ENCODE measurements at places on chromosomes 6 and 20.

DNA sequence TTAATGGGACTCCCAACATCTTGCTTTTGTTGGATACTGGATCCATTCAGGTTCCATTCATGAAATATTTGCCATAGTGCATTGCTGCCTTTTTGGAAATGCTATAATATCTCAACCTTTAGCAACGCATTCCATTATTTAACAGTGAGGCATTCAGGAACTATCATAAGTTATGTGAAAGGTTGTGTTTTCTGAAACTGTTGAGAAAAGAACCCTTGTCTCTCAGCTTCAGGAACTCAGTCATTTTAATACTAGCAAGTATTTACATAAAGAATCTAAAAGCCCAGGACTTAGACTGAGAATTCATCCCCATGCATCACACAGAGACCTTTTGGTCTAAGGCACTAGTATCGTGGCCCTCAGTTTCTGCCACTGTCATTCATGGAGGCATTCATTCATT, 24.9 kb upstream of the SASH1 start:
- DNase-seq, result no peak

GRCh38 chr6:50815436-50816114, 3.1 kb upstream of the TFAP2B start:
- no peak for DNase-seq

GRCh38 chr6:46961711-46962110, 40.0 kb upstream of the ADGRF5 start:
- DNase-seq, result no peak

DNA sequence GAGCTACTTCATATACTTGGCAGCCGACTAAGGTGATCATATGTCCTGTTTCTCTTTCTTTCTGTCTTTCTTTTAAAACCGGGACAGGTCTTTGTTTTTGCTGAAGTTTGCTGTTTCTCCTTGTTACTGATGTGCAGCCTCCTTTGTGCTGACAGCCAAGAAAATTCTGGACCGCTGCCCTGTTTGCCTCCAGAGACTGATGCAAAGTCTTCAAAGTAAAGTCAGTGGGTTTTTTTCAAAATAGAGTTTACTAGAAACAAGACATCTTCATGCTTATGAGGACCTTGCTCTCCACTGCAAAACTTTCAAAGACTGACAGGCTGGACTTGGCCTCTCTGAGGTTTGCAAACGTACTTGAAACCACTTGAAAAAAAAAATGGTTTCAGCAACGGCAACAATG, 510.5 kb upstream of the MAP3K7 start:
- DNase-seq, result peak; percentile 8

GRCh38 chr20:39871013-39871412, 818.0 kb downstream of the MAFB start:
- DNase-seq, result no peak

- no peak for DNase-seq
Observed at GRCh38 chr6:149064001-149064659, 253.4 kb upstream of the TAB2 start.

- DNase-seq, result no peak
Observed at GRCh38 chr6:46390153-46390876, 100.9 kb downstream of the RCAN2 start.

GRCh38 chr6:22102671-22103070, 194.2 kb downstream of the PRL start:
- no peak for DNase-seq

- no peak for DNase-seq
Observed at GRCh38 chr6:39281312-39281980, 32.8 kb downstream of the KCNK17 start.

DNA sequence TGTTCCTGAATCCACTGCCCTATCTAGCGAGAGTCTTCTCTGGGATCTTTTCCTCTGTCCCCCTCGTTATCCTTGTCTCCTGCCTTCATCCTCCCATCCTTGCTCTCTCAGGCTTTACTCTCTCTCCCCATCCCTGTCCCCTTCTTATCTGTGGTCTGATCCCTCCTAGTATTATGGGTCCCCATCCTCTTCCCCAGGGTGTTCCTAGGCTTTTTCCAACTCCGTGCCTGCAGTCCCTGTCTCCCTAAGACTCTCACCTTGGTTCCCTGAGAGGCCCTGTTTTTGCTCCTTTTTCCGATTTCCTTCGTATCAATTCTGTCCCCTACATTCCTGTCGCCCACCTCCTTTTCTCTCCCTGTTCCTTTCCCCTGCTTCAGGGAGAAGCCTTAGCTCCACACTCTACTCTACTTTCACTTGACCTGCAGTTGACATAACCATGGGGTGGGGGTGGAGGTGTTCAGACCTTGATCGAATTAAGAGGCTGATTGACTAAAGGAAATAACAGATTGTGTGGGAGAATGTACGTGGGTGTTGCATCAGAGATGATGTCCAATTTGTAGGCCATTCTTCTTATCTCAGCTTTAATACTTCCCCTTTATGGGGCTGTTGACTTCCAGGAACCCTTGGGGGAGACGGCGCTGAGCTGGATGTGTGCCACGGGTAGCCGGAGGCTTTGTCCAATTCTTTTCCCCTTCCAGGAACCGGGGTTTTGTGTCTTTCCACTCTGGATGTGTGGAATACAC, 905 bp downstream of the PPARD start:
- DNase-seq, result peak; percentile 37

DNA sequence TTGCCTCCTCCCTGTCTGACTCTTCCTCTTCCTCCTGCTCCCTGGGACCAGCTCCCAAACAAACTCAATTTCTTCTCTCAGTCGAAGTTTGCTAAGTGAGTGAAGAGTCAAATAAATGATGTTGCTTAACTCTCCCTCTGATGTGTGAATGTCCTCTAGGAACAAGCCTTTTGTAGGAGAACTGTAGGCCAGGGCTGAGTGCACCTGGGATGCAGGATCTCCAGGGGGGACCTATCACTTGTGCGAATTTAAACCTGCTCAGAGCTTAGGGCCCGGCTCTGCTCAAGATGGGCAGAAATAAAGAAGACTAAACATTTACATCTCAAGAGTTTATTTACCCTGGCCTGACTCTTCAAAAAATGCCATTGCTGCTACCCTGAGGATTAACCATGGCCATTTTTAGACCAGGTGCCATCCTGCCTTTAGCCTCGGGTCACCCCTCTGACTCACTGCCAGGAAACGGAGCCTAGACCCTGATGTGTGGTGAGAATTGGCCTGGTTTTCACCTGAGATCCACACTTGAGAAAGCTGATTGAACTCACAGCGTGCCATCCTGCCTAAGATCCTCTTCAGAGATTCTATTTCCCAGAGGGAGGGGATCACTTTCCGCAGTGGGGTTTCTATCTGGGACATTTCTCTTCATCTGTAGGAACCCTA, 63.6 kb upstream of the CD93 start:
- no peak for DNase-seq

GRCh38 chr6:156816505-156816904, 39.3 kb downstream of the ARID1B start:
- no peak for DNase-seq

GRCh38 chr6:130377371-130377770, 11.6 kb downstream of the TMEM200A start:
- DNase-seq, result no peak

DNA sequence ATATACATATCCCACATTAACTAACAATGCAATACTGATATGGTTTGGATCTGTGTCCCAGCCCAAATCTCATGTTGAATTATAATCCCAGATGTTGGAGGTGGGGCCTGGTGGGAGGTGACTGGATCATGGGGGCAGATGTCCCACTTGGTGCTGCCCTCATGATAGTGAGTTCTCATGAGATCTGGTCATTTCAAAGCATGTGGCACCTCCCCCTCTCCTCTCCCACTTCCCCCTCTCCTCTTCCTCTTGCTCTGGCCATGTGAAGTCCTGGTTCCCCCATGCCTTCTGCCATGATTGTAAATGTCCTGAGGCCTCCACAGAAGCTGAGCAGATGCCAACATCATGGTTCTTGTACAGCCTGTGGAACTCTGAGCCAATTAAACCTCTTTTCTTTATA, 71.2 kb downstream of the FYN start:
- no peak for DNase-seq

DNA sequence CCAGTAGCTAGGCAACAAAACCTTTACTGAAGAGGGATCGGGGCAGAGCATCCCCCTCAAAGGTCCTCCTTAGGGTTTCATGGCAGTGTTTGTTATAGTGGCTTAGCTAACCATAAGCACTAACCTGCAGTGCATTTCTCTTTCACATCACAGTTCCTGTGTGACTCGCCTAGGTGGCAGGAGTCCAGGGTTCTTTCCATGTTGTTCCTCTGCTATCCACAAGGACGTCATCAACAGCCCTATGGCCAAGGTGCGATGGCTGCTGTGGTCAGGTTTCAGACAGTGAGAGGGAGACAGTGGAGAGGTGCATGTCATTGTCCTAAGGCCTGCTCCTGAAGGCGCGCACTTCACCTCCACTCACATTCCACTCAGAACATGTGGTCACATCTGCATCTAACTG, 38.8 kb upstream of the FOXA2 start:
- no peak for DNase-seq

DNA sequence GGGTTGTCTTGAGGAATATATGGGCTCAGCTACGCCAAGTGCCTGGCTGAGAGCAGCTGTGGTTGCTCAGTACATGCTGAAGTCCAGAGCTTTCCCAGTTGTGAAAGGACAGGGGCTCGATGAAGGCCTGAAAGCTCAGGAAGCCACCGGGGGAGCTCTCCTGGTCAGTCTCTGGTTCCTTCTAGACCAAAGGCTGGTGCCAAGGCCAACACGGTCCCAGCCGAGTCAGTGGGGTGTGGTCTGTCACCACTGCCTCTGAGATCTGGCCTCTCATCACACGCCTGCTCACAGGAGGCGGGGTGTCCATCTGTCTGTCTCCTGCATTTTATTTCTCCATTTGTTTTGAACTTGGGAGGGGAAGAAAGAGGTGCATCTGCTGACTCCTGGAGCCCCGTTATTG, 4.9 kb upstream of the FAM83C start:
- no peak for DNase-seq

- DNase-seq, result no peak
Observed at GRCh38 chr6:81561071-81561564, 191.4 kb downstream of the TENT5A start.

DNA sequence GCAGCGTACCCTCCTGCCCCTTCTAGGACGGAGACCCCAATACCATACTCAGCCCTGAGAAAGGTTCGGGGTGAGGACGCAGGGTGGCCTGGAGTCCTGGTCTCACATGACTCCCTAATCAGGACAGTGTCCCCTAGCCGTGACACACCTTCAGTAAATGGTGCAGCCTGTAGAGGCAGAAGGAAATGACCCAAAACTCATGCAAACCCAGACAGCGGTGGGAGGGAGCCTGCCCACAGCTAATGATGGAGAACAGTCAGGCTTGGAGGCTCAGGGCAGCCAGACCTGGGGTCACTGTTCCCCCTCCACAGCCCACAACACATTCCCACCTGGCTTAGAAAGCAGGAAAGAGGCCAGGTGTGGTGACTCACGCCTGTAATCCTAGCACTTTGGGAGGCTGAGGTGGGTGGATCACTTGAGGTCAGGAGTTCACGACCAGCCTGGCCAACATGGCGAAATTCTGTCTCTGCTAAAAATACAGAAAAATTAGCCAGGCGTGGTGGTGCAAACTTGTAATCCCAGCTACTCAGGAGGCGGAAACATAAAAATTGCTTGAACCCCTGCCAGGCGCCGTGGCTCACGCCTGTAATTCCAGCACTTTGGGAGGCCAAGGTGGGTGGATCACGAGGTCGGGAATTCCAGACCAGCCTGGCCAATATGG, 8.8 kb upstream of the HMGA1 start:
- DNase-seq, result no peak

GRCh38 chr6:160798625-160799024, 96.6 kb downstream of the PLG start:
- no peak for DNase-seq

GRCh38 chr20:24316731-24317130, 152.7 kb upstream of the SYNDIG1 start:
- no peak for DNase-seq

GRCh38 chr20:37346236-37346534, 245 bp downstream of the SRC start:
- DNase-seq, result peak; percentile 45

- DNase-seq, result no peak
Observed at GRCh38 chr6:84976526-84977362, 212.3 kb upstream of the TBX18 start.

GRCh38 chr6:23413327-23414050, 712.5 kb upstream of the NRSN1 start:
- no peak for DNase-seq

- DNase-seq, result no peak
Observed at GRCh38 chr6:169190144-169190584, 63.5 kb downstream of the THBS2 start.

DNA sequence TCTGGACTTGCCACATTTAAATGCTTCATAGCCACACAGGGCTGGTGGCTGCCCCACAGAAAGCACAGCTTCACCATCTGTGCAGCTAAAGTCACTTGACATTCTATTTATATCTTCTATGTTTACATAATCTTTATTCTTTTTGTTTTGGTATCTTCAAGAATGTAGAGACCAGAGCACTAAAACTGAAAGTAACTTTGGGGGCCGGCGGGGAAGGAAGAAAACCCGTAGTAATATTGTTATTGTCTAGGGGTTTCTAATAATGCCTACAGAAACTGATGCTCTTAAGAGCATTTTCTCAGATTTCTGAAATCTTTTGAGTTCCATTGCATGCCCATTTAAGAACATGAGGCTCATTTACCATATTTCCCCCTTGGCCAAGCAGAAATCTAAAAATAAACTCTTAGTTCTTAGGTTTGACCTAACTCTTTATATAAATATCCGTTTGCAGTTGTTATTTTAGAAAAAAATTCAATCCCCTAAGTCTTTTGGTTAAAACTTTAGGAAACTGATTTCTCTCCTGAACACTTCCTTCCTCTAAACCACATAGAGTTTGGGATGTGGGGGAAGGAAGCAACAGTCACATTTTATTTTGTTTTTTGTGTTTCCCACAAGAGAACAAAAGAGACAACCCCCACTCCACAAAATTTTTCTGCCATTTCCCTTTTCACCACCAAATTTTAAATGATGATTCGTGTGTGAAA, 207.6 kb downstream of the OGFRL1 start:
- DNase-seq, result no peak

DNA sequence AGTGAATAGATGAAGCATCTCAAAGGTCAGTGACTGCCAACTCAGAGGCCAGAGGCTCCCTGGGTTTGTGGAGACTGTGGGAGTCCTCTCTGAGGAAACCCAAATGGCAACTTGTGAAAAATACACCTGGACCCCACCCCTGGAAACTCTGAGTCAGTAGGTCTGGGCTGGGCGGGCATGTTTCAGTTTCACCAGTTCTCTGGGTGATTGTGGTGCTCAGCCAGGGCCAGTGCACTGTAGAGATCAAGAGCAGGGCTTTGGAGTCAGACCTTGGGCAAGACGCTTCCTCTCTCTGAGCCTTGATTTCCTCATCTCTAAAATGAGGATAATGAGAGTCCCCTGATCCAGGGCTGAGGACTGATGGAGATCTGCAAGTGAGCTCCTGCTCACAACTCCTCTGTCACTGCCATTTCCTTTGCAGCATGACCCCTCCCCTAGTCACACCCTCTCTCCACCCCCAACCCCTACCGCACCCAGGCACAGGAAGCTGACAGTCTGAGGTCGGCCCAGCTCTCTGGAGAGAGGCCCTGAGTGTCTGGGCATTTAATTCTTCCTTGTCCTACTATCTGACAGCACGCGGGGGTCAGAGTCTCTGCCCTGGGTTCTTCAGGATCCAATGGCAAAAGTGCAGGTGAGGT, 5.1 kb downstream of the DEF6 start:
- no peak for DNase-seq

Measured in frontal cortex (tissue), 4 donors.